ENCODE measurements at places on chromosomes 4 and X. TPM values are rescaled to one million over a fixed set of nuclear protein-coding genes. Genes with fewer than 3 reads are reported as not detected.

Gene IL2RG
- total RNA-seq = not detected

Gene RASSF6
- total RNA-seq = not detected

Gene CT47C1
- total RNA-seq = not detected

Gene ADAM29
- total RNA-seq = not detected

Gene CLIC2
- total RNA-seq = 0.97 TPM

Gene ASMT
- total RNA-seq = not detected

Gene PDGFRA
- 69.6 TPM for total RNA-seq

Gene ATP1B4
- total RNA-seq = not detected

Gene SAP30
- 23.9 TPM for total RNA-seq

Gene NXF2
- not detected for total RNA-seq

Gene PNMA6A
- 0.97 TPM for total RNA-seq

Gene CORIN
- total RNA-seq = 4.4 TPM

Gene PF4V1
- not detected for total RNA-seq

Gene FGF13
- total RNA-seq = not detected

Gene UCHL1
- total RNA-seq = 856 TPM

Gene SERPINA7
- total RNA-seq = not detected

Gene JADE3
- 11.7 TPM for total RNA-seq

Gene SERTM2
- not detected for total RNA-seq

Gene FREM3
- not detected for total RNA-seq

Gene GABRB1
- not detected for total RNA-seq

Gene GPR82
- total RNA-seq = not detected

Gene MAGEE1
- total RNA-seq = 4.4 TPM

Gene MAD2L1
- 9.4 TPM for total RNA-seq

Gene ANTXR2
- 27.0 TPM for total RNA-seq

Gene NPFFR2
- total RNA-seq = not detected

Gene ARHGEF9
- 51.1 TPM for total RNA-seq

Gene AR
- 3.3 TPM for total RNA-seq

Gene SRPK3
- 0.18 TPM for total RNA-seq

Gene WDFY3
- total RNA-seq = 80.1 TPM

Gene GLRA3
- not detected for total RNA-seq

Gene NHSL2
- total RNA-seq = 2.1 TPM

Gene VCX
- total RNA-seq = not detected

Gene SH2D1A
- total RNA-seq = not detected

Gene TDO2
- not detected for total RNA-seq

Gene TLR6
- 2.9 TPM for total RNA-seq

Gene DDX53
- total RNA-seq = not detected

Gene HNRNPDL
- total RNA-seq = 325 TPM

Gene MCUB
- total RNA-seq = 9.5 TPM

Gene MAGEB1
- total RNA-seq = not detected

Gene RUFY3
- 65.4 TPM for total RNA-seq

Gene CXCL11
- total RNA-seq = not detected

Gene SHROOM3
- total RNA-seq = 29.2 TPM

Gene GIMD1
- total RNA-seq = not detected

Gene MYL5
- total RNA-seq = 25.6 TPM

Gene ARSJ
- 80.9 TPM for total RNA-seq

Gene MTNR1A
- total RNA-seq = 0.44 TPM

Gene NEXMIF
- total RNA-seq = not detected

Gene ATP8A1
- 0.25 TPM for total RNA-seq

Gene UGT8
- not detected for total RNA-seq

Gene GRIA3
- not detected for total RNA-seq

Gene F8A2
- total RNA-seq = not detected

Gene MAB21L2
- 4.2 TPM for total RNA-seq

Gene GAK
- 61.4 TPM for total RNA-seq

Gene GPC4
- total RNA-seq = 67.6 TPM

Gene TMEM156
- total RNA-seq = 0.32 TPM

Gene CLNK
- not detected for total RNA-seq

Gene UTP3
- total RNA-seq = 23.8 TPM

Gene DSPP
- not detected for total RNA-seq

Data from chondrocyte (in vitro differentiated cells).